ENCODE measurements at places on chromosomes 5 and 9.
A peak's percentile ranks its signal among the peaks of the same experiment; 100 is the strongest.

GRCh38 chr5:119355685-119356611 lies at the start of gene TNFAIP8:
Gene TNFAIP8, plus strand, starts transcription at chr5:119356019. Its CDS starts 72 bp downstream, at chr5:119356091.
- peak; percentile 26 for DNase-seq

DNA sequence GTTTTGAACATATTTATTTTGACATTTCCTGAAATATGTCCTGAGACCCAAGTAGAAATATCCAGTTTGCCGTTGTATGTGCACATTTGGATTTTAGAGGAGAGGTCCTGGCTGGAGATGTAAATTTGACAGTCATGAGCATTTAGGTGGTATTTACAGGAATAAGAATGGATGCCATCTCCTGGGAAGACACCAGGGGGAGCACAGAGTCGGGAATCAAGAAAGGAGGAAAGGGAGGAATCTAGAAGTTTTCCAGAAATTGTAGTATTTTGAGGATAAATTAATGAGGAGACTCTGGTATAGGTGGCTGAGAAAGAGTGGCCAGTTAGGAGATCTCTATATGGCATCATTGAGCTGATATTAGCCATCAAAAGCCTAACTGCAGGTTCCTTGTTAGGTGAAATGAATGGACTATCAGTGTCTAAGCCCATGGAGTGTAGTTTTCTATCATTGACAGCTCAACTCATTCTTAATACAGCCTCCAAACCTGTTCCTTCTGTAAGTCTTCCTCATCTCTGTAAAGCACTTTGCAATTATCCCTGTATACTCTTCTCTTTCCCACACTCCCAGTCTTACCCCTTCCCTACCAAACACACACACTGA lies 7.2 kb downstream of the GAPT start:
- DNase-seq = peak; percentile 28

DNA sequence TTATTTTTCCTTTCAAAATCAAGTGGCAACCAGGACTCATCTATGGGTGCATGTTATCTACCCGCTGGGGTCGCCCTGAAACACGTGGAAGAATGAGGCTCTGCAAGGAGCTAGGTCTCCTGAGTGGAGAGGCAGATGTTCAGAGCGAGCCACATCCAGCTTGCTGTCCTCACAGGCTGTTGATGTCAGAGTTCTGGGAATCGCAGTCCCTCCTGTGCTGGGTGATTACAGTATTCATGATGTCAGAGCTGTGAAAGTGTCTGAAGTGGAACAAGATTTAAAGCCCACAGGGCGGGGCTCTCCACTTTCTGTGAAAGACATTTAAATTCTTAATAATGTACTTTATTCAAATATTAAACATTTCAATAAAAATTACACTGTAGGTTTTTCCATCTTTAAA lies 24.4 kb upstream of the LMX1B start:
- no peak for DNase-seq

- peak; percentile 10 for DNase-seq
Observed at GRCh38 chr5:125269926-125270325, 523.5 kb upstream of the ZNF608 start.

GRCh38 chr5:107285772-107286171 lies 385.0 kb downstream of the EFNA5 start:
- DNase-seq = no peak

- peak; percentile 88 for DNase-seq
Observed at GRCh38 chr5:179819296-179820126, 1.2 kb upstream of the SQSTM1 start.

DNA sequence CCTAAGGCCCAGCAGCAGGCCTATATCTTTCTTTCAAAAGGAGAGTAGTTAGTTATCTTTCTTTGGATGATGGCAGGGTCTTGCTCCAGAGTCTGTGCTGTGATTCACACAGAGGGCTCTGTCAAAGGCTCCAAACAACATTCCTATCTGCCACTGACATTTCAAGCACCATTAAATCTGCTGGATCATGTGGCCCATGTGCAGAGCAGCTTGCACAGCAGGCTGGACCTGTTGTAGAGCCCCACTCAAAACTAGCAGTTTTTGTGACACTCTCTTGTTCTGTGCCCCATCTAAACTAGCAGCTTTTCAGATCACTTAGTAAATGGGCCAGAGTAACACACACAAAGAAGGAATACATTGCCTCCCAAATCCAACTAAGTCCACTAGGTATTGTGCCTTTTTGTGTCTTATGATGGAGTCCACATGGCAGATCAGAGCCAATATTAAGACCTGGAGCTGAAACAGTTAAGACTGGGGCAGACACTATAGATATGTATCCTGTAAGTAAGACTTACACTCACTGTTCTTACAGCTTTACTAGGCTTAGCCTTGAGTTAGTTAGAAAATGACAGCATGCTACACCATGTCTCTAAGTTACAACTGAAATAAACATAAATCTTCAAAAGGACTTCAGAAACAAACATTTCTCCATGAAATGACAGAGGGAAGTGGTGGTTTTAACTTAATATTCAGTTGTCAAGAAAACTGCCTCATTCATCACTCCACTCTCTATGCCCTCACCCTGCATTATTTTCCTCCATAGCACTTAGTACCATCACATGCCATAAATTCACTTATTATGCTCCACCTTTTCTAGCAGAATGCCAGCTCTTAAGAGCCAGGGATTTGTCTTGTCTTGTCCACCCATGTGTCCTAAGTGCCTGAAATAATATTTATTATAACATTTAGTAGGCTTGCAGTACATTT lies 400.9 kb downstream of the RAB3C start:
- no peak for DNase-seq

DNA sequence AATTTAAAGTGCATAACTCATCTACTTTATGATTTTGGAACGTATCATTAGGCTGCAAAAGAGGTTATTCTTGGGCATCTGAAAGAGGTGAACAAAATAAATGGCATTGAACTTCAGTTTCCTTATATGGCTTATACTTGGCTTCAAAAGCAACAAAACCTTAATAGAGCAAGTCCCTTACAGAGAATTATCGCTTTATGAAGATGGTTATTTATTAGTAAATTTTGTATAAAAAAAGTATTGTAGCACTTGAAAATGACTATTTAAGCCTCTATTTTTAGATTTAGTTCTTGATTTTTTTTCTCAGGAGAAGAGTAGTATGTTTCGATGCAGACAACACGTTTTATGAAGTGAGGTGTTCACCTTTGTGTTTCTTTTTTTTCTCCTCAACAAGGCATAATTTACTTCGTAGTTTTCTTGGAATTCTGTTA lies 2.0 kb downstream of the ERBIN start:
- DNase-seq = no peak

- no peak for DNase-seq
Observed at GRCh38 chr9:642014-642413, 199.5 kb upstream of the DMRT1 start.

DNA sequence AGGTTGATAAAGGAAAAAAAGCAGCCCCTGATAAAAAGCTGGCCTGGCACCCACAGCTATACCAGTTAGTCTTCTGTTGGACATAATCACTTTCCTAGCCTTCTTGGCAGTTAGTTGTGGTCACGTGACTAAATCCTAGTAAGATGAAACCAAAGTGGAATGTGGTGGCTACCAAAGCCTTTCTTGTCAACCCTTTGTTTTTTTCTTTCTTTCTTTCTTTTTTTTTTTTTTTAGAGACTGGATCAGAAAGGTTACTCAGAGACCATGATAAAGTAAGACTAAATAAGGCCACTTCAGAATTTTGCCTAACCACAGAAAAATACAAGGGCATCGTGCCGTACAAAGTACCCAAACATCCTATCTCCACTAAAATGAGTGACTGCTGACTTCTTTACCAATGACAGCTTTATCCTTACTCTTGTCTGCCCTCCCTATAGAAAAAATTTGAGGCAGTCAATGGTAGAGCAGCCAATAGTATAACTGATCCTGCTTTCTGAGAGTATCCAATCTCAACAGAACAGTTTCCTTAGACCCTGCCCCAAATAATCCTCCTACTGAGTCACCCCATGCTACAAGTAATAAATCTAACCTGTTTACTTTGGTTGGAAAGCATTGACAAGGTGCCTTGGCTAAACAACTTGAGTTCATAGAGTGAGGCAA lies 14.2 kb upstream of the KIF27 start:
- no peak for DNase-seq

DNA sequence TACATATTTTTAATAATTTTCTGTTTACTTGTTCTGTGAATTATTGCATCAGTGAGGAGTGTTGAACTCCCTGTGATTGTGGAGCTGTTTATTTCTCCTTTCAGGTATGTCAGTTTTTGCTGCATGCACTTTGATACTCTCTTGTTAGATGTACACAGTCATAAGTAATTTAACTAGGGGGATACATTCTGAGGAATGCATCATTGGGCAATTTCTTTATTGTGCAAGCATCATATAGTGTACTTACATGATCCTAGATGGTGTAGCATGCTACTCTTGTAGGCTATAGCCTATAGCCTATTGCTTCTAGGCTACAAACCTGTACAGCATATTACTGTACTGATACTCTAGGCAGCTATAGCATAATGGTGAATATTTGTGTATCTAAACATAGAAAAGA lies 9.5 kb downstream of the DENND4C start:
- DNase-seq = no peak

DNA sequence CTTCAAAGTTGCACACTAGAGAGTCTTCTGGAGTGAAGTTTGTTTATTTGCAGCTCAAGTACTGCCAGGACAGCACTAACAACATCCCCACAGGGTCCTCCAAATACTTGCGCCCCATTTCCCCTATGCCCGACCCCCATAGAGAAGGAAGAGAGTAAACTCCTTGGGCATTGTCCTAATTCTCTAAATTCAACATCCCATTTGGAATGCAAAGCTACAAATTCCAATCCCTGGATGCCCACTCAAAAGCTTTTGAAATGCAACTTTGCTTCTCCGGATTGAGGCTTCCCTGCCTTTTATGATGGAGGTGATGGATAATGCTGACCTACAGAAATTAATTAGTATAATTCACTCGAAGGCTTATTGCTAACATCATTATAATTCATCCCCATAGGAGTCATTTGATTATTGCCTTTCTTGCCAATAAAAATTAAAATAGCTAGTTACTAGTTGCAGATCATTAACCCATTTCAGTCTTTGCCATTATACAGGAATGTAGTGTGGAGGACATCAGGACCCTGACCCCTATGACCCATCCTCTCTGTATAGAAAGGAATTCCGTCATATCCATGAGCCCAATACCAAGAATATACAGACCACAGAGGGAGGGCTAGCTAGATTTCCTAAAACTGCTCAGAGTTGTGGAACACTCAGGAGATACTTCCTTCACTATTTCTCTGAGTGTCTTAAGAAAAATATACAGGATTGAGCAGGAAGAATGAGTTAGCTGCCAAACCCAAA lies 277.6 kb downstream of the ZNF608 start:
- no peak for DNase-seq

GRCh38 chr5:112696786-112697185 lies 40.9 kb upstream of the APC start:
- no peak for DNase-seq

DNA sequence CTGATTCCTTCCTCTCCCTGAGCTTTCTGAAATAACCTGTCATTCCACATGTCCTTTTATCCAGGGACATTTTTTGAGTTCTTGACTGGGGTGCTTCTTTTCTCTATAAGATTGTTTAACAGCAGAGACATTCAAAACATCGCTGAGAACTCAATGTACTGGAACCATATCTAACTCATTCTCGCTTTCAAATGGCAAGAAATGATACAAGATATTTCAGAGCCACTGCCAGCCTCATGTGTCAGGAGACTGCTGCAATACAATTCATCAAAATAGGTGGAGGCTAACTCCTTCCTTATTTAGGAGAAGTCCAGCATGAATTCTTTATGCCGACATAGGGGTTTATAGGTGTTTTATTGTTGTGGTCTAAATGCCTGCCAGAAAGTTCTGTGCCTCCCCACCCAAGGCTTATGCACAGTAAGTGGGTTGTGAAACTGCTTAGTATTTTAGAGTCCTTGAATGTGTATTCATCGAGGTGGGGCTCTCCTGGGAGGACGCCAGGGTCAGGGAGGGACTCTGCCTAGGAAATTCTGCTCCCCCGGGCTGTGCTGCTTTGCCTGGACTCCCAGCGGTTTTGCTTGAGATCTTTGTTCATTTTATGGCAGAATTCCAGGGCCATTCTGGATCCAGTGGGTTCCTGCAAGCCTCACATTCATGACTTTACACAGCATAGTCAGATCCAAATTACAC lies 53.9 kb downstream of the ZNF474 start:
- no peak for DNase-seq

- no peak for DNase-seq
Observed at GRCh38 chr5:13649656-13650055, 294.8 kb downstream of the DNAH5 start.

DNA sequence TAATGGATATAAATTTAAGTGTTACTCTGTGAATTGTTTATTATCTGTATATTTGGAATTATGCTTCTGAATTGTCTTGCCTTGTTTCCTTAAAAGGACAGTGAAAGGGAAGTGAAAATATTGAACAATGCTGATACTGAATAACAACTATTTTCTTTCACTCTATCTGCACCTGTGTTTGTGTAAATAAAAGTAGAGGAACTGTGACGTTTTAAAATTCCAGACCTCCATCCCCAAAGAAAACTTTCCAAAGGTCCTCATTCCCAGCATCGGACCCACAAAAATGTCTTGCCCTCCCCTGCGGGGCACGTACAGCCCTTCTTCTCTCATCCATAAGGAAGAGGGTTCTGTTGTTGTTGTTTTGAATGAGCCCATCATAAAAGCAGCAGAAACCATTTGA lies 100.0 kb downstream of the NLN start:
- no peak for DNase-seq

GRCh38 chr5:117888688-117889087 lies 1099.7 kb downstream of the DTWD2 start:
- DNase-seq = no peak

GRCh38 chr5:59673438-59674058 lies 220.0 kb downstream of the PDE4D start:
- DNase-seq = peak; percentile 56

GRCh38 chr9:93962561-93963440 lies 7.6 kb upstream of the BARX1 start:
- DNase-seq = peak; percentile 73

DNA sequence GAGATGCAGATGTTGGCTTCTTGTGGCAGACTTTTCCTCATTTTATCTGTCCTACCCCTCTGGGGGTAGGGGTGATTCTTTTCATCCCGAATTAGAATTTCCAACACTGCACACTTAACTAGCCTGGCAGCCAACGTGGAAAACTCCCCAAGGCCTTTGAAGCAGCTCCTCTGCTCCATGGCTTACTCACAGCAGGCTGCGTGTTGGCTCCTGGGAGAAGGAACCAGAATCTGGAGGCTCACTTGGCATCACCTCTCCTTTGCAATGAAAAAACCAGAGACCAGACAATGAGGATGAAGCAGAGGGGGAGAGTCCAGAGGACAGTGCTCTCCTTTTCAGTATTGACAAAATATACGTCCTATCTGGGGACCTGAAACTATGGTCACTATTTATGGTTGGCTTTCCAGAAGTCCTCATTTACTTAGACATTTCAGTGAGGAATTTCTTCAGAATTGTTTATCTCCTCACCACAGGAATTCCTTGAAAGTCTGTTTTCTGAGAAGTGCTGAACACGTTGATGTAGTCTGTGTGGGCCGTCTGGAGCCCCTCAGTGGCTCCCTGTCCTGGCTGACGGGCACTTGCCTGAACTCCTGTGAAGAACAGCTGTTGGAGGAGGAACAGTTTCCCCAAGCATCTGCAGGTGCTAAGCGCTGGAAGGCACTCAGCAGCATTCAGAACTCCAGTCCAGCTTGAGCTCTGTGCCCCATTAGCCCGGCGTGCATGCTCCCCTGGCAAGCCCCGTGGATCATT lies 231.3 kb downstream of the RFK start:
- DNase-seq = no peak

- DNase-seq = no peak
Observed at GRCh38 chr9:120456218-120456617, 123.7 kb downstream of the CDK5RAP2 start.

All from NCI-H146 (cell line).